ENCODE measurements at places on chromosomes 6 and 20. TPM values are rescaled to one million over a fixed set of nuclear protein-coding genes. Genes with fewer than 3 reads are reported as not detected.

Gene SLC12A5
- not detected for polyA plus RNA-seq

DNA sequence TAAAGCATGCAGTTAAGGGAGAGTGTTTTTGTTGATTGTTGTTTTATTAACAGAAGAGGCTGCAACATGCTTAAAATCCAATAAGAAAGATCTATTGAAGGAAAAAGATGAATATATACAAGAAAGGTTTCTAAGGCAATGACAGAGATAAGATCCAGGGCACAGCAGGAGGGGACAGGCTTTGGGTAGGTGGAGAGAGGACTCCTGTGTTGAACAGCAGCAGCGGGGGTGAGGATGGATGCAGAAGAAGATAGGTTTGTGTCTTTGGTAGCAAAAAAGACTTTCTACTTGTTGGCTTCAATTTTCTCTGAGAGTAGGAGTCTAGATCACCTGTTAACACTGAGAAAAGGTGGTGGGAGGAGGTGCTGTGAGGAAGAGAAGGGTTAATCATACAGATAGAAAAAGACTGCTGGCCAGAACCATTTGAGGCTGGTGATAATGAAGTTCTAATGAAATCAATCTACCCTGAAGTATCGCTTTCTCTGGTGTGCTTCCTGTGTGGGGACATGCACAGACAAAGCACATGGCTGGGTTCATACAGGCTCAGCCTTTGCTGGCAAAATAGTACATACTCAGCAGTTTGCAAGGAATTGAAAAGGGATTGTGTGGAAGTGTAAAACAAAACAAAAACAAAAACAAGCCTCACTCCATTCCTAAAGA lies 17.2 kb upstream of the DST start:
- DNase-seq = peak; percentile 71

DNA sequence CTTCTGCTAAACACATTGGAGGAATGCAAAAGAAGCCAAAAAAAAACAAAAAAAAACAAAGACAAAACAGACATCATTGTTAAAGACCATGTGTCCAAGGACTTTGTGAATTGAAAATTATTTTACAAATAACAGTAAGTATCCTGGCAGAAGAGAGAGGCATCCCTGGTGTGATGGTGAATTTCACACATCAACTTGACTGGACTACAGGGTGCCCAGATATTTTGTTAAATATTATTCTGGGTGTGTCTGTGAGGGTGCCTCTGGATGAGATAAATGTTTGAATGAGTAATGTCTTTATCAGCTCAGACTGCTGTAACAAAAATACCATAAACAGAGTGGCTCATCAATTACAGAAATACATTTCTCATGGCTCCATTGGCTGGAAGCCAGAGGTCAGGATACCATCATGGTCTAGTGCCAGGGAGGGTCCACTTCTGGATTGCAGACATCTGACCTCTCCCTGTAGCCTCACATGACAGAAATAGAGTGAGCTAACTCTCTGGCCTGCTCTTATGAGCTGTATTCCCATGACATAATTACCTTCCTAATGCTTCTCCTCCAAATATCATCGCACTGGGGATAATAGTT lies 12.2 kb upstream of the C6orf118 start:
- DNase-seq = no peak

- no peak for DNase-seq
These were observed 19.4 kb downstream of the KCNK5 start for GRCh38 chr6:39209911-39210310.

DNA sequence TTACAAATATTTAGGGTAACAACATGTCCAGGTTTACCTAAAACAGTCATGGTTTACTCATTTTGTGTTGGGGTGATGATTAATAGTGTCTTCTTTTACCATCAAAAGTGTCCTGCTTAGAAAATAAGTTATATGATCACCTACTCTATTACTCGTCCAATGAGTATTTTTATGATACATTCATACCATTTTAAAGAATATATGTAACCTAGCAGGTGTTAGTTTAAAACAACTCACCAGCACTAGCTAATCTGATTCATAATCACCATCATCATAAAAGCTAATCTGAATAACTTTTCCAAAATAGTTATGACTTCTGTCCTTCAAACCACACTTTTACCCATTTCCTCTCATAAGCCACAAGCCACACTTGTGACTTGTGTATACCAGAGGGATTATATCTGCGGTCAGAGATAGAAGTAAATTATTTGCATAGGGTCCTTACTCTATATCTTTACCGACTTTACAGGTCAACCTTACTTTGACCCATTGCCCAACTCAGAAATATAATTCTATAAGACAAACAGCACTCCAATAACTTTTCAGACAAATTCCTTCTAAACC lies 33.3 kb upstream of the NRN1 start:
- no peak for DNase-seq

GRCh38 chr6:25899123-25899522 lies 25.1 kb upstream of the SLC17A3 start:
- DNase-seq = no peak

DNA sequence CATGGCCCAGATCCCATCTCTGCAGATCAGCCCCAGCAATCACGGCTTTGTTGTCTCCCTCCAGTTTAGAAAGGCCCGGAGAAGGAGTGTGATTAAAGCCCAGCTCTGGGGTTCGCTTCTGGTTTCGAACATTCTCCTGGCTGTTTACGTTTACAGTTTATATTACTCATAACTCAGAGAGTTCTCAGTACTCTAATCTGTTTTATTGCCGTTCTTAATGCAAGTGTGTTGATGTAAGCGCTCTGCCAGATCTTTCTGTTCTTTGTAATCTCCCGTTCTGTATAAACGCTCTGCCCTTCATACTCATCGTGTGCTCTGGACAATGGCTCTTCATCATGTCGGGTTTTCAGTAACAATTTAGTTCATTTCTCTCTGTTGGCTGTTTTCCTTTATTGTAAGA lies 118.0 kb upstream of the PRND start:
- DNase-seq = no peak

- DNase-seq = peak; percentile 21
These were observed 40.9 kb downstream of the ALDH8A1 start for GRCh38 chr6:134908906-134909516.

Gene FUCA2
- 28.3 TPM for polyA plus RNA-seq

DNA sequence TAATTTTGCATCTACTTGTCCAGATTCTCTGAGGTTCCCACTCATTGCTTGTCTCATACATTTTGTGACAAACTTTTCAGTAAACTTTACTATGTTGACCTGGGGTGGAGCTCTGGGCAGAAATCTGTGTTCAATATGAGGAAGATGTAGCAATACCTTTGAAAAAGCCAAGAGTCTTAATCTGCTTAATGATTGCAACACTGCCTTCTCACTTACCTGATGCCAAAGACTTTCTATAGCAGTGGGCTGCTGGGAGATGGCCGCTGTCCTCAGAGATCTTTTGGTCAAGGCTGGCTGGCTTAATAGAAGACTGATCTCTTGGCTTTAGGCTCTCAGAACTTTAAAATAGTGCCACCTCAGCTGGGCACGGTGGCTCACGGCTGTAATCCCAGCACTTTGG lies 70.1 kb upstream of the RBM24 start:
- no peak for DNase-seq

DNA sequence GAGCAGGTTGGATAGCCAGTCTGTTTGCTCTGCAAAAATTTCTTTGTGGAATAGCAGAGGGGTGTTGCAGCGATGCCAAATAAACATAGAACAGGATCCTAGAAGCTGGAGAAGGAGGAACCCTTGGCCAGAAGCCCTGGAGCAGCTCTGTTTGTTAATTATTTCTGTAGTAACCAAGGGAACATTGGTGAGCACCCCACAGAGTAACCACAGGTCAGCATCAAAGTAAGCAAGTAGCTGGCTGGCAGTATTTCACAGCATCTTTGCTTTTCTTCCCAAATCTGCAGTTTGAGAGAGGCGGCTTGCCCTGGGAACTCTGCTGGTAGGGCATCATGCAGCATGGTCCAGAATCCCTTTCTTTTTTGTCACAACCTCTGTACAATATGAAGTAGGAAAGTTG lies 12.7 kb upstream of the APMAP start:
- DNase-seq = peak; percentile 39

Gene PKIB
- 3.0 TPM for polyA plus RNA-seq

Gene VWA7
- polyA plus RNA-seq = 2.2 TPM

Gene EYS
- 0.06 TPM for polyA plus RNA-seq

- DNase-seq = peak; percentile 47
These were observed 3.9 kb upstream of the TNFRSF6B start for GRCh38 chr20:63692436-63693082.

DNA sequence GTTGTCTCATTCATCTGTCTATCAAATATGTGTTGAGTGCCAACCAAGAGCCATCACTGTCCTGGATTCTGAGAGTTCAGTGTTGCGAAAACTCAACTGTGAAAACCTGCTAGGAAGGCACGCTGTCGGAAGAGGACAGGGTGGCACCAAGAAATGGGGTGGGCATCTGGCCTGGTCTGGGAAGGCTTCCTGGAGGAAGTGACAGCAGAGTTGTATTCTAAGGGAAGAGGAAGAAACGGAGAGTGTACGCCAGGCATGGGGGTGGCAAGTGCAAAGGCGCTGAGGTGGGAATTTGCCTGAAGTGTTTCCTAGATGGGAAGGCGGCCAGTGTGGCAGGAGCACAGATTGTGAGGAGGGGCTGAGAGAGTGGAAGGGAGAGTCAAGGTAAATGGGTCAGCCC lies 91.2 kb downstream of the ANKRD60 start:
- no peak for DNase-seq
